GM13977 (cell line): ENCODE measurements at places on chromosomes 1 and 21.
A peak's percentile ranks its signal among the peaks of the same experiment; 100 is the strongest.

- DNase-seq = no peak
These were observed 57.2 kb upstream of the LRRN2 start for GRCh38 chr1:204742676-204743251.

DNA sequence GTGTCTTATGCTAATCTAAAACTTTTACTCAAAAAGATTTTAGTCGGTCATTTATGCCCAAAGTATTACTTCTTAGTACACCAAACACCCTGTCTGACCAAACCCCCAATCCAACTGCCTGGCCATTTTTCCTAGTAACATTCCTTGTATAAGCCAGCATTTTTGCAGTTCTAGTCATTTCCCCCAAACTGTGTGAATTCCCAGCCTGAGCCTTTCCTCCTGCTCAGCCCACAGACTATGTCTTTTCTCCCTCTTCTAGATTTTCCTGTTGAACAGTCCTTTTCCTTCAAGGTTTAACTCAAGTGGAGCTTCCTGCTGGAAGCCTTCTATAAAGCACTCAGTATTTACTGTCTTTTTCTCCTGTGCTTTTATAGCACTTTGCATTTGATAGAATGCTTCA is 843.8 kb downstream of the USP25 start:
- no peak for DNase-seq

GRCh38 chr1:119040906-119041305 is 52.8 kb upstream of the TBX15 start:
- no peak for DNase-seq

GRCh38 chr21:16504281-16504680 is 774.5 kb downstream of the USP25 start:
- DNase-seq = no peak

DNA sequence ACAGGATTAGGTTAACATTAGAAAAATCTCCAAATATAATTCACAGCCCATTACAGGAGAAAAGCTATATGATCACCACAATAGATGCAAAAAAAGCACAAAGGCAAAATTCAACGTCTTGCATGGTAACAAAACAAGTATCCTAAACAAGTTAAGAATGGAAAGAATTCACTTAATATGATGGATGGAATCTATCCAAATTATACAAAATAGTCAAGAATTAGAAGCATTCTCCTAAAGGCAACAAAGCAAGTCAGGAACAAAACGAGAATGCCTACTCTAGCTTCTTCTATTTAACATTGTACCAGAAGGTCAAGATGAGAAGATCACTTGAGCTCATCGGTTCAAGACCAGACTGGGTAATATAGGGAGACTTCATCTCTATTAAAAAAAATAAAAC is 442.8 kb downstream of the SETD4 start:
- DNase-seq = no peak

GRCh38 chr1:201394591-201394990 is 4.5 kb downstream of the LAD1 start:
- no peak for DNase-seq

DNA sequence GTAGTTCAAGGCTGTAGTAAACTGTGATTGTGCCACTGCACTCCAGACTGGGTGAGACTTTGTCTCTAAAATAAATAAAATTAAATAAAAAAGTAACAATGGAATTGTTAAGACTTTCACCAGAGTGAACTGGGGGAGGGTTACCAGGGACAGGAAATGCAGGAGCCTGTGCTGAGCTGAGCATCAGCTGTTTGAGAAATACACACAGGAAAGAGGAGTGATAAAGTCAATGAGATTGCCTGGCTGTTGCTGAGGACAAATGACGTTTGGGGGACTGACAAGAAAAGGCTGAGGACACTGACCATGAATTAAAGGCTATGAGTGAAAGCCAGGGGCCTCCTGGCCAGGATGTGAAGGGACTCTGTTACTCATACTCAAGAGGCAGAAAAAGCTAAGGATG is 226.3 kb downstream of the SETD4 start:
- no peak for DNase-seq

DNA sequence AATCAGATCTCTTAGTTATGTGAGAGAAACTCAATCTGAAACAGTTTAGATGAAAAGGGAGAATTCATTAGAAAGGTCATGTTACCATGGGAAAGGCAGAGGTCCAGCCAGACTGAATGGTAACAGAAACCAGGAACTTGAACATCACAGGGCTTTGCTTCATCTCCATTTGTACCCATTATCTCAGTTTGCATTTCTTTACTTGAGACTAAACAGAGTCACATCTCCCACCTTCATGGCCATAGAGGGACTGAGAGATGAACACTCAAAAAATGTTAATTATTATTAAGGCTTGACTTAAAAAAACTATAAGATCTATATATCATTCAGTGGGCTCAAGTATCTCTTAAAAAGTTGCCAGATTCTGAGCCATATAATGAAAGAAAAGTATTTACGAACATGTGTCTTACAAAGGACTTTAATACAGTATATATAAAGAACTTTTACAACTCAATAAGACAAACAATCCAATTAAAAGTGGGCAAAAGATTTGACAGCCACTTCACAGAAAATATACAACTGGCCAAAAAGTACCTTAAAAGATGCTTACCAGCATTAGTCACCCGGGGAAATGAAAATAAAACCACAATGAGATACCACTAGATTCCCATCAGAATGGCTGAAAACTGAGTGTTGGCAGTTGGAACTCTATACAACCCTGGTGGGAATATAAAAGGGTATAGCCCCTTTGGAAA is 13.2 kb downstream of the KYAT3 start:
- DNase-seq = no peak

- DNase-seq = no peak
These were observed 20.3 kb downstream of the ZBTB17 start for GRCh38 chr1:15955552-15955951.

DNA sequence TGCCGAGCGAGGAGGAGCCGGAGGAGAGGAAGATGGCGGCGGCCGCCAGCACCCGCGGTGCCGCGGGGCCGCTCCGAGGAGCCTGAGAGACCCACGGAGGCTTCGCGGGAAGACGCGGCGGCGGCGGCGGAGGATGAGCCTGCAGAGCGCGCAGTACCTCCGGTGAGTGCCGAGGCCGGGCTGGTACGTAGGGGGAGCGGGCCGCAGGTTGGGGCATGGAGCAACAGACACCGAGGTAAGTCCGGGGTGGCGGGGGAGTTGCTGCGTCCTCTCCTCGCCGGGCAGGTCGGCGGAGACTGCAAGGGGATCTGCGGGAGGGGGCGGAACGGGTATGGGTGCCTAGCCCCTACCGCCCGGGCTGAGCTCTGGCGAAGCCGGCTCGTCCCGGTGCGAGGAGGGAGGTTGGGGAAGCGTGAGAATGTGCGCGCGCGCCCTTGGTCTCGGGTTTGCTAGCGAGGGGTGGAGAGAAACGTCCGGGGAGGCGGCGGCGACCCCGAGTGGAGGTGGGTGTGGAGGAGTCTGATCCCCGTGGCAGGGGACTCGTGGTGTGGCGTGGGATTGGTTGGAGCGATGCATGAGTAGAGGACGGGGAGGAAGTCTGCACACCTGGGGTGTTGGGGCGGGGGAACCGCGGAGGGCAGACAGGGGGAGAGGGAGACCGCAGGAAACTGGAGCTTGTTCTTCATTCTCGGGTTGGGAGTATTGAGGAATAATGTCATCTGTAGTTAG is at the start of gene SMG7:
Gene SMG7, plus strand, starts transcription at position 12 of the 729 bp plus-strand sequence. Its CDS starts 122 bp downstream, at position 134.
- DNase-seq = peak; percentile 27

DNA sequence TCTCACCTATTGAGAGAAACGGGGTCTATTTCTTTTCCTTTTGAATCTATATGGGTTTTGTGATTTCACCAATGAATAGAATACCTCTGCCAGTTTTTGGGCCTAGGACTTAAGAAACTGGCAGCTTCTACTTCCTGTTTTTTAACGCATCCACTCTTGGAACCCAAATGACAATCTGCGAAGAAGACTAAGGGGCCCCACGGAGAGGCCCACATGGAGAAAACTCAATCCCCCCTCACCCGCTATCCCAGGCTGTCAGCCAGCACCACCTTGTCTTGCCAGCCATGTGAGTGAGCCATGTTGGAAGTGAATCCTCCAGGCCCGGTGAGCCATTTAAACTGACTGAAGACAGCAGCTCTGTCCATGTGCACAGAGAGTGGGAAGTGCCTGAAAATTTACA is 3.6 kb upstream of the HENMT1 start:
- DNase-seq = no peak

- no peak for DNase-seq
These were observed 34.4 kb downstream of the KCNN3 start for GRCh38 chr1:154835531-154836324.

DNA sequence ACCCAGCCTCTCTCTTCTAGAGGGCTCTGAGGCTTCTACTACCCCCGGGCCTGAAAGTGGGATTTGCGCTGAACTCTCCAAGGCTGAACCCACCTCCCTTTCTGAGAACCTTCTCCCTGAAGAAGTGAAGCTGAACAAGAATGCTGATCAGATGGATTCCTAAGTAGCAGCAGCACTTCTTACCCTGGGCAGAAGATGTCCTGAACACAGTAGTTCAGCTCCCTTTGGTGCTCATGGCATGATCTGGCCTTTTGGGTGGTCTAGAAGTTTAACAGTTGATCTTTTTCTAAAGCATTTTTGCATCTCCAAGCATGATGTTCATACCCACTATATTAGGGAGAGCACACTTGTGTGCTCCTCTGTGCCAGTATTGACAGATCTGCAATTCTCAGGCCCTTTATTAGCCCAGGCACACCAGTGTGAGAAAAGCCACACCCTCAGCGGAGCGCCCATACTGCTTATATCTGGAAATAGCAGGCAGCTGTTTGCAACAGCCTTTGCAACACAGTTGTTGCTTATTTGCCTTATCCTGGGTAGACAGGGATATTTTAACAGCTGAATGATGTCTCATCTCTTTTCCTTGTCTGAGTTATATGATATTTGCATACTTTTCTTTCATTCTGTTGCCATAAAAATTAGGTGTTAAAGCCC is 34.2 kb downstream of the CNN3 start:
- DNase-seq = no peak

- no peak for DNase-seq
These were observed 2.6 kb upstream of the GUCA2B start for GRCh38 chr1:42150651-42151050.

DNA sequence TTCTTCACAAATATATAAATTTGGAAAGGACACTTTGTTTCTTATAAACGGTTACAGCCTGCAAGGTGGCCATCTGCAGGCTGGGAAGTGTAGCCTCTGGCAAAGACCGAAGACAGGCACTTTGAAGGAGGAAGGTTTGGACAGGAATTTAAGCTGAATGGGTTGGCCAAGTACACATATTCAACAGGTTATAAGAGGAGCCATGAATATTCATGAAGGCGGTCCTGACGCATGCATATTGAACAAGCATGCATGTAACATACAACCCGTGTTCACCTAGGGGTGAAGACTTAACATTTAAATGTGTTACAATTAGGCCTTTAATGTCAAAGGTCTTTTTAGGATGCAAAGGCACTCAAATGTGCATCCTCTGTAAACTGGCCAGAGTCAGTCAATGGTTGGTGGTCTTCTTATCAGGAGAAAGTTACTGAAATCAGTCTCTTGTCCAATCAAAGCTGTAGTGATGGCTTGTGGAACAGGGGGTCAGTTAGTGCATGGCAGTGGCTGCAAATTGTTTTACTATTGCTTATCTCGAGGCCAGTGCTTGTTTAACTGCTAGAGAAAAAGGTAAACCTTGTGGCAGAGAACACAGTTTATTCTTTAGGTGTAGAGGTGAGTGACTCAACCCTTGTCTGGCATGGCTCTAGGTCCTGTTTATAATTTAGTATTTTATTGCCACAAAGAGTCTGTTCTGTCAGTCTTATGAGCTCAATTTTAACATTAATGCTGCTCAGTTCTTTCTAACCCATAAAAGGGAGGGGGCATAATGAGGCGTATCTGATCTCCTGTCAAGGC is 70.3 kb upstream of the F3 start:
- DNase-seq = no peak

DNA sequence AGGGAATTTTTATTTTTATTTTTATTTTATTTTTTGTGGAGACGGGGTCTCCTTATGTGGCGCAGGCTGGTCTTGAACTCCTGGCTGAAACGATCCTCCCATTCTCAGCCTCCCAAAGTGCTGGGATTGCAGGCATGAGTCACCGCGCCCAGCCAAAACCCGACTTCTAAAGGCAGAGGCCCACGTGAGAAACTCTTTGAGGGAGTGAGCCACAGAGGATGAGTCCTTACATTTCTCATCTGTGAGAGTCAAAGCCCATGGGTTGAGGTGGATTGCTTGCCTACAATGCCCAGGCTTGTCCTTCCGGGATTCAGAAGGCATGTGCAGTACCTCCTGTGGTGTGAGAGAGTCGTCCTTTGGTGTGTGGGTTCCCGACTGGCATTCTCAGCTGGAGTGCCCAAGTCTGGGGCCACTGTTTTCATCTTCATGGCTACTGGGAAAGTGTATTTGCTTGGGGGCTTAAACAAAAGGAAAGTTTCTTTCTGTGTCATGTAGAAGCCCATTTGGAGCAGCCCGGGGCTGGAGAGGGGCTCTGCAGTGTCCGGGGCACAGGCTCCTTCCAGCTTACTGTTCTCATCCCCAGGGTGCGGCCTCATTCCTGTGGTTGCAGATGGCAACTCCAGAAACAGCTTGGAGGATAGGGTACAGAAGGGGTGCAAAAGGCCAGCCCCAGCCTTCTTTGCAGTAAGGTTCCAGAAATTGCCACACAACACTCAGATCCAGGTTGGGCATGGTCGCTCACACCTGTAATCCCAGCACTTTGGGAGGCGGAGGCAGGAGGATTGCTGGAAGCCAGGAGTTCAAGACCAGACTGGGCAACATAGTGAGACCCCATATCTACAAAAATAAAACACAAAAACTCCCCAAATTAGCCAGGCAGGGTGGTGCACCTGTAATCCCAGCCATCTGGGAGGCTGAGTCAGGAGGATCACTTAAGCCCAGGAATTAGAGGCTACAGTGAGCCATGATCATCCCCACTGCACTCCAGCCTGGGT is 29.4 kb upstream of the CSF3R start:
- no peak for DNase-seq

DNA sequence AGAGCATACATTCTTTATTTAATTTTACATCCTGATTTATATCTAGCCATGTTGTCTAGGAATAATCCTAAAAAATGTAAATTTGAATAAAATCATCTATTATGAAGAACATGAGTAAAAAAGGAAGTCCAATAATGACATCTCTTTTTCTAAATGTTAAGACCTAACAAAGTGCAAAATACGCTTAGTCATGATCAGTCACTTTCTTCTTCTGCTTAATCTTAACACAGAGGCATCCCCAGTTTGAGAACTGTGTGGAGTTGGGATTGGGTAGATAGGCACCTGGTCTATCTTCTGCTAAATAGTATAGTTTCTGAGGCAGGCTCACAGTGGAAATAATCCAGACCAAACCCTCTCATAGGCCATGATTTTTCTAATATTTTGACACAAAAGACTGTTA is 311.7 kb upstream of the LRRC7 start:
- DNase-seq = no peak

- peak; percentile 78 for DNase-seq
These were observed 182.6 kb upstream of the EDN2 start for GRCh38 chr1:41666981-41667631.

GRCh38 chr1:101086783-101087182 is 61.2 kb upstream of the DPH5 start:
- DNase-seq = no peak

DNA sequence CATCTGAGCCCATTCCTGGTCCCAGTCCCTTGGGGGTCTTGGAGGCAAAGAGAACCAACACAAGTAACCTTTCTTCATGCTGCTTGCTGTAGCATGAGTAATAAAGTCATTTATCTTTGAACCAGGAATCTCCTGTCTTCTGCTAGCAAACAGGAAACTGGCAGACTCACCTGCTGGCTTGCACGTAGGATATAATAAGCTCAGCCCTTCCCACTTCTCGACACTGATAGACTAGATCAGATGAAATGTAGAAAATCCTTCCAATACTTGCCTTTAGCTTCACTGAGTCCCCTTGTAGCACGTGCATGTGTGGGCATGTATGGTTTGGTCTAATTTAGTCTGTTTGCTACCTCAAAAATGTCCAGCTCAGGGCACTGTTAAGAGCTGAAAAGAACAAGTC is 6.5 kb upstream of the TFF2 start:
- no peak for DNase-seq
